ENCODE measurements at places on chromosomes 5 and 9. TPM values are rescaled to one million over a fixed set of nuclear protein-coding genes. Genes with fewer than 3 reads are reported as not detected.
A peak's percentile ranks its signal among the peaks of the same experiment; 100 is the strongest.

GRCh38 chr5:67027171-67027570, 169.4 kb downstream of the CD180 start:
- H3K27ac ChIP-seq: no peak overlapping the region
- H3K36me3 ChIP-seq: no peaks in the 10 kb centered on the region
- peaks cover 71% of the 10 kb centered on the region for H3K4me1 ChIP-seq
- H3K4me3 ChIP-seq: no peak overlapping the region

DNA sequence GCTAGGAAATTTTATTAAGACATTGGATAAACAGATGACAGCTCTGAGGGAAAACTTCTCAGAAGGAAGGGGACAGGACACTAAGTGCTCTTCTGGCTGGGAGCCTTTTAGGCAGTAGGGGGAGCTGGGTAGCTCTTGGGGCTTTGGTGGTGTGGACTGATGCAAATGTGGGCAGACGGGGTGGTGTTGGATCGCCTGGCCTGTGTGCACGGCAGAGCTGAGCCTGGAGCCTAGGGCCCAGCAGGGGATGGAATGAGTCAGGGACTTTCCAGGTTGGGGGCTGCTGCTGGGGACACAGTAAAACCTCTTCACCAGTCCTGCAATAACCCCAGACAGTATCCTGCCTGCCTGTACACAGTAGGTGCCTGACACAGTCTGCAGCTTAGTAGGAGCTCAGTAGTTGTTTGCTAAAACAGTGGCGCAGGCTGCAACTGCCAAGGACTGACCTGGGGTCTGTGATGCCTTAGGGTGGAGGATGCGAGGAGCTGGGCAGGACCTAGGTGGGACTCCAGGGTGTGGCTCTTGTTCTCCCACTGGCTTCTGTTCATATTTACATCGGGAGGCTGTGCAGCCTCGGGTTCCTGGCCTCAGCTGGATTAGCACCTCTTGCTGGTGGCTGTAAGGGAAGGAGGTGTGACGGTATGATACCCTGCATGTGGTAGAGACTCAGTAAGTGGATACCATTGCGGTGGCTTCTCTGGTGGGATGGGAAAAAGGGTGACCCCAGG, 83.8 kb downstream of the DAB2IP start:
- H3K27me3 ChIP-seq: peaks cover 33% of the 10 kb centered on the region
- H3K27ac ChIP-seq: no peak overlapping the region
- H3K4me3 ChIP-seq: no peak overlapping the region
- no peaks in the 10 kb centered on the region for H3K36me3 ChIP-seq

DNA sequence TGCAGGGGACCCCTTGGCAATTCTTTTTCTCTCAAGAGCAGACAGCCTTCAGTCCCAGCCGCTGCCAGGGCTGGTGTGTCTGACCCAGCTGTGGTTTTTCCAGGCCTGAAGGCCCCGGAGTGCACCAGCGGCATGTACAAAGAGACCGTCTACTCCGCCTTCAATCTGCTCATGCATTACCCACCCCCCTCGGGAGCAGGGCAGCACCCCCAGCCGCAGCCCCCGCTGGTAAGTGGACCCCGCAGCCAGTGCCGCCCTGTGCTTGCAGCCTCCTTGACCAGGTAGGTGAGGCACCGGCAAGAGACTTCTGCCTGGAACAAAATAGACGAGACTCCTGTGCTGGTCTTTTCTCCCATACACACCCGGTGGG, 1.3 kb downstream of the TCF7 start:
- H3K27ac ChIP-seq: no peak overlapping the region
- no peaks in the 10 kb centered on the region for H3K27me3 ChIP-seq
- H3K4me3 ChIP-seq: peak overlapping the region; percentile 78
- H3K4me1 ChIP-seq: peaks cover 82% of the 10 kb centered on the region
- DNase-seq: no peak

- H3K36me3 ChIP-seq: no peaks in the 10 kb centered on the region
- peaks cover 8% of the 10 kb centered on the region for H3K4me1 ChIP-seq
- peaks cover 7% of the 10 kb centered on the region for H3K27me3 ChIP-seq
- H3K4me3 ChIP-seq: no peak overlapping the region
Observed at GRCh38 chr5:113161806-113162205, 185.2 kb downstream of the DCP2 start.

DNA sequence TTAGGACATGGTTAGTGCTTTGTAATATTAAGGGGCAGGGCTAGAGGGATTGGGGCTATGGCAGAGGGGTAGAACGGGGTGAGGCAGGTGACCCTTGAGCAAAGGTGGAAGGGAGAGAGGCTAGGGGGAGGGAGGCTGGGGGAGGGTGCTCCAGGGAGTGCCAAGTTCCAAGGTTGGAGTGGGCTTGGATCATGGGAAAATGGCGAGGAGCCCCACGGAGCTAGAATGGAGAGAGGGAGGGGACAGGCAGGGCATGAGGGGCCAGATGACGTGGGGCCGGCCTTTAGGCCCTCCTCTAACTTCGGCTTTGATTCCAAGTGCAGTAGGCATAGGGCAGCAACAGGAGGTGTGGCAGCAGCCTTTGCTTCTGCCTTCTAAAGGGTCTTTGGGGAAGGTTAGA, 171.8 kb upstream of the PANK3 start:
- H3K36me3 ChIP-seq: peaks cover 4% of the 10 kb centered on the region
- no peak overlapping the region for H3K4me3 ChIP-seq
- no peak for DNase-seq
- H3K4me1 ChIP-seq: peaks cover 20% of the 10 kb centered on the region
- H3K27me3 ChIP-seq: peaks cover 7% of the 10 kb centered on the region

DNA sequence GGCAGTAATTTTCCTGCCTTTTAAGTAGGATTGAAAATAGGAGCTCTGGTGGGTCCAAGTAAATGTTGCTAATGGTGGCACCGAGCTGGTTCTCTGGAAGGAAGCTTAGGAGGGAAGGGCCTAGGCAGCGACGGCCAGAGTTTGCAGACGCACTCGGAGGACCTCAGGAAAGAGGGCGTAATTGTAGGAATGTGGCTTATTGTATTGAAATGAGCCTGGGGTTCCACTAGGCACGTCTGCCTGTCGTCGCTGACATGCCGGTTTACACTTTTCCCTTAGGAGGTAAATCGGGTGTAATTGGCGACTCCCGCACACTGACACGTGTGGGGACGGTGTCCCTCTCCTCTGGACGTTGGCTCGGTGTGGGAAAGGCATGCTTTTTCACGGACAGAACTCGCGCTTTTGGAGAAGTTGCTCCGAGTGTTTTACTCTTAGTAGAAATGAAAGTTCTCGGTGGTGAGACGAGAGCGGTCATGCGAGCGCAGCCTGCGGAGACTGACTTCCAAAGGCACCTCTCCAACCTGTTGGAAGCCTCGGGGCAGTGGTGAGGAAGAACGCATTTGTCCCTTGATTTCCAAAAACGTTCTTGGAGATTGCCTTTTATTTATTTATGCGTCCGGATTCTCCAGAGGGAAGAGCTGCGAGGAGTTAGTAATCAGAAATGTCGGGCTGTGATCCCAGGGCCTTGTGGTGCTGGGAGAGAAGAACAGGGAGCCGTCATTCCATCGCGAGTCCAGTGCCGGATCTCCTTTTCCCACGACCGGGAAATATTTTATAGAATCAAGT, 1.3 kb downstream of the NR4A3 start:
- H3K27ac ChIP-seq: peak overlapping the region; percentile 75
- no peak for DNase-seq

DNA sequence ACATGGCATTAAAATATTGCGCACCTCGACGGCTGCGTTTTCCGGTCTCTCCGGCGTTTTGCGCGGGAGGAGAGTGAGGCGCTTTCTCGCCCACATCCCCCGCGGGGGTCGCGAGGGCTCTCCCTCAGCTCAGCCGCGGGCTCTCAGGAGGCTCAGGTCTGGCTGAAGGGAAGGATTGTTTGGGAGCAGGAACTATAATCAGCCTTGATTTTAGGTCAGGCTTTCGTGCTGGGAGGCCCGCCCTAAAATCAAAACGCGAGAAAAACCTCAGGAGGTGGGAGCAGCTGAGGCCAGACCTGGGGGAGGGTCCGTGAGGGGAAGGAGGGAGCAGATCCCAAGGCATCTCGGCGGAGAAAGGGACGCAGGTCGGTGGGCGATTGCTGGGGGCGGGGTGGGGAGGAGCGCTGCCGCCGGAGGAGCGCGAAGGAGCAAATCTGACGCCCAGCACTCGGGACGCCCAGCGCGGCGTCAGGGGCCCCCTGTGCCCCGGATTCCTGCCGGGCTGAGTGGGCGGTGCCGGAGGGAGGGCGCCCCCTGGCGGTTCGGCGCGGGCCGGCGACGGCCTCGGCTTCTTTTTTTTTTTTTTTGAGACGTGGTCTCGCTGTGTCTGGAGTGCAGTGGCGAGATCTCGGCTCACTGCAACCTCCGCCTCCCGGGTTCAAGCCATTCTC, 18.7 kb upstream of the RNF130 start:
- peak overlapping the region; percentile 95 for H3K4me3 ChIP-seq
- peak; percentile 85 for DNase-seq
- peaks cover 10% of the 10 kb centered on the region for H3K27me3 ChIP-seq
- H3K4me1 ChIP-seq: peaks cover 29% of the 10 kb centered on the region

DNA sequence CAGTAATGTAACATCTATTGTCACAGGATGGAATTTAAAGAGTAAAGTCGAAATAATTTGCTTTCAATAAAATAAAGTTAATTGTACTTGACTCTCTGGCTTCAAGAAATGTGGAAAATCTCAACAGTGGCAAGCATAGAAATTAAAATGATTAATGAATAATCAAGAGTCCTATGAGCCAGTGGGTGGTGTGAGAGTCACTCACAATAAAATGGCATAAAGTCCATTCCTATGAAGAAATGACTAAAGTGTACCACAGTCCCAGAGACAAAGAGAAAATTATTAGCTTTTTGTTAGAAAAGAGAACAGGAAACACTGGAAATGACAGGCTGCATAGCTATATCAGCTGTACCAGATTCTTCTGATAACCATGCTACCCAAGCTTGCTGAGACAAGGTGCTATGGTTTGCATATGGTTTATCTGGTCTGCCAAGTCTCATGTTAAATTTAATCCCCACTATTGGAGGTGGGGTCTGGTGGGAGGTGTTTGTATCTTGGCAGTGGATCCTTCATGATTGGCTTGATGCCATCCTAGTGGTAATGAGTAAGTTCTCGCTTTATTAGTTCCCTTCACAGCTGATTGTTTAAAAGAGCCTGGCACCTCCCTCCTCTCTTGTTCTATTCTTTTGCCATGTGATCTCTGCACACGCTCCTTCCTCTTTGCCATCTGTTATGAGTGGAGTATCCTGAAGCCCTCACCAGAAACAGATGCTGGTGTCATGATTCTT, 647.7 kb upstream of the ITGA1 start:
- no peaks in the 10 kb centered on the region for H3K27me3 ChIP-seq
- no peak for DNase-seq
- no peak overlapping the region for H3K4me3 ChIP-seq
- no peaks in the 10 kb centered on the region for H3K4me1 ChIP-seq
- no peak overlapping the region for H3K27ac ChIP-seq

The TNFSF8 gene
- total RNA-seq: 84.2 TPM

The SMIM33 gene
- total RNA-seq: 0.35 TPM

The FAM163B gene
- total RNA-seq: not detected

The GRM6 gene
- not detected for total RNA-seq

The PCDHGB3 gene
- 0.19 TPM for total RNA-seq

The MOB3B gene
- total RNA-seq: 1.3 TPM

The PCDHGA4 gene
- total RNA-seq: 0.26 TPM

The RGS3 gene
- total RNA-seq: 36.5 TPM

The FOXD1 gene
- total RNA-seq: 0.55 TPM

The SLC6A19 gene
- not detected for total RNA-seq
